ENCODE measurements at places on chromosomes 16 and 17.
A peak's percentile ranks its signal among the peaks of the same experiment; 100 is the strongest.

- peak; percentile 85 for DNase-seq
Observed at GRCh38 chr17:50944054-50944901, 78.1 kb upstream of the TOB1 start.

DNA sequence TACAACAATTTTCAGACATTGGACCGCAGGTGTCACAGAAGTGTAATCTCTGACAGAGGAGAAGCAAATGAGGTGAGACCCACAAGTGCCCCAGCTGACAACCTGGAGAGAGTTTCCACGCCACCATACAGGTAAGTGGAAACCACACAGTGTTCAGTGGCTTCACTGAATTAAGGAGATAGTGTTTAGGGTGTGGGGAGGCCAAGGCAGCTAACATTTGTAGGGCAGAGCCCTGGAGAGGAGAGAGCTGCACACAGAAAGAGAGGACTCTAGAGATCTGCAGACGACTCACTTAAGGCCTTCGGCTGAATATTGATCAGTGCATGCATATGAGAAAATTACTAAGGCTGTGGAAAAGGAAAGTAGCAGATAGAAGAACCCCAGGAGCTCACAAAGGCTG is 228.9 kb upstream of the TNRC6C start:
- DNase-seq: no peak

DNA sequence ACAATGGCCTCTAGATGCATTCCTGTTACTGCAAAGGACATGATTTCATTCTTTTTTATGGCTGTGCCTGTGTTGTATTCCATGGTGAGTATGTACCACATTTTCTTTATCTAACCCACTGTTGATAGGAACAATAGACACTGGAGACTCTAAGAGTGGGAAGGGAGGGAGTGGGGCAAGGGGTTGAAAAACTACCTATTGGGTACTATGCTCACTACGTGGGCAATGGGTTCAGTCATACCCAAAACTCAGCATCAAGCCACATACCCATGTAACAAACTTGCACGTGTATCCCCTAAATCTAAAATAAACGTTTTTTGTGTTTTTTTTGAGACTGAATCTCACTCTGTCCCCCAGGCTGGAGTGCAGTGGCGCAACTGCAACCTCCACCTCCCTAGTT is 47.1 kb upstream of the SCNN1B start:
- DNase-seq: no peak

DNA sequence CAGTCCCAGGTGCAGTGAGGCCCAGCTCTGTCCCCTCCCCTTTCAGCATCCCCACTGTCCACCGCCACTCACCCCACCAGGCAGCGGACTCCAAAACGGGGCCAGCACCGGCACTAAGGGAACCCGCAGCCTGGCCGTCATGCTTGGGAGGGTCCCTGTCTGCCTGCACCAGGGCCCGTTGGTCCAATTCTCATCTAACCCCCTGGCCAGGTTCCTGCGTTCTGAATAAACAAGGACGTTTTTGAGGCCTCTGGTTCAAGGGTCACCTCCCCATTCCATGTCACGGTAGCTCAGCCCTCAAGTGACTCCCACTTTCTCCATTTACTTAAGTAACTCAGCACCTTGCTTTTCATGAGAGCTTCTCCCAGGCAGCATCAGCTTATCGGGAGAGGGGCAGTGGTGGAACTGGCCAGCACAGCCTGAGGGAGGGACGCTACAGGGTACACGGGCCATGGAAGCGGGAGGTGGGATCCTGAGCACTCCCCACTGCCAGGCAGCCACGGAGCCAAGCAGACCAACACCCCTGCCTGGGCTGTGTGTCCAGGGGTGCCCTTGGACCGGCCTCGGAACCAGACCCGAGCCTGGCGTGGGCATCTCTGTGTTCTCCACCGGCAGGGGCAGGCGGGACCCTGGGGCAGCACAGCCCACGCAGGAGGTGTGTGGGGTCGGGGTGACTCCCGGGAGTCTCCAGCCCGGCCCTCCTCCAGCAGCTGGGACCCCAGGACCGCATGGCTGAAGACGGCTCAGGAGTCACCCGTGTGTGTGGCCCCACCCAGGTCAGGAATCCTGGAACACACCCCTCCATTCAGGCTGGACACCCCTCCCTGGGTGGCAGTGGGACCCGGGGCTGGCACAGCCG is 74.9 kb upstream of the GNG13 start:
- DNase-seq: no peak

DNA sequence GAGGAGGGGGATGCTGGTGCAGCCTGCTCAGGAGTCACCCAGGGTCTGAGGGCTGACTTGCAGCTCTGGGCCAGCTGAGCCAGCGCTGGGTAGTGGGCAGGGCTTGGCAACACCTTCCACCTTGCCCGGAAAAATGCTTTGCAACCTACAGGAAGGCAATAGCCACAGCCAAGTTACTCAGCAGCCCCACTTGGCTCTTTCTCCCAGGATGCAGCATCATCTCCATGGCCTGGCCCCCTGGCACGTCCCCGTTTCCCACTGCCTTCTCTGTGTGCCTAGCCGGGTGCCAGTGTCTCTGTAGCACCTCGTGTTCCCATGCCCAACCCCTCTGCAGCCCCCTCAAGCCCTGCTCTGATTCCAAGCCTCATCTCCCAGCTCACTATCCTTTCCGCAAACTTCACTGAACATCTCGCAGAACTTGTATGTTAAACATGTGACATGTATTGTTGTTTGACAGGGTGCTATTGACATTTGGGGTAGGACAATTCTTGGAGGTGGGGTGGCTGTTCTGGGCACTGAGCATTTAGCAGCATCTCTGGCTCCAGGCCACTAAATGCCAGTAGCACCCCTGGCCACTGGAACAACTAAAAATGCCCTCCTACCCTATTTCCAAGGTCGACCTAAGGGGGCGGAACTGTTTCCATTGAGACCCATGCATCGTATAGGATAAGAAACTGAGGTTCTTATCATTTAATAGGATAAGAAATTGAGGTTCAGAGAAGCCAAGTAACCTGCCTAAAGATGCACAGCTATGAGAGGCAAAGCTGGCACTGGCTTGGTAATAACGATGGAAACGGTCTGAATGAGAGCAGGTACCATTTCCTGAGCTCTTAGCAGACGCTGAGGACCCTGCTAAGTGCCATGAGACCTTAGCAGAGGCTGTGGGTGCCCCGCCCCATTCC is 12.2 kb downstream of the DEXI start:
- DNase-seq: no peak

DNA sequence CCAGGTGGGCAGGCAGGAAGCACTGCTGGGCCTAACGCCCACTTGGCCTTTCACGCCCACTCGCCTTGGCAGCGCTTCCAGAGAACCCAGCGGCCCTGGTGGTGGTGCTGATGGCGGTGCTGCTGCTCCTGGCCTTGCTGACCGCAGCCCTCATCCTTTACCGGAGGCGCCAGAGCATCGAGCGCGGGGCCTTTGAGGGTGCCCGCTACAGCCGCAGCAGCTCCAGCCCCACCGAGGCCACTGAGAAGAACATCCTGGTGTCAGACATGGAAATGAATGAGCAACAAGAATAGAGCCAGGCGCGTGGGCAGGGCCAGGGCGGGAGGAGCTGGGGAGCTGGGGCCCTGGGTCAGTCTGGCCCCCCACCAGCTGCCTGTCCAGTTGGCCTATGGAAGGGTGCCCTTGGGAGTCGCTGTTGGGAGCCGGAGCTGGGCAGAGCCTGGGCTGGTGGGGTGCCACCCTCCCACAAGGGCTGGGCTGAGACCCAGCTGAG is 64.7 kb downstream of the MRC2 start:
- no peak for DNase-seq

- DNase-seq: no peak
Observed at GRCh38 chr17:16971458-16972338, at the start of gene TNFRSF13B. Gene TNFRSF13B (minus strand): TSS chr17:16972118. CDS start chr17:16972075, 43 bp downstream.

GRCh38 chr16:85477801-85478363 is 135.2 kb upstream of the GSE1 start:
- no peak for DNase-seq

GRCh38 chr17:4035081-4035680 is 70.9 kb upstream of the ATP2A3 start:
- no peak for DNase-seq

DNA sequence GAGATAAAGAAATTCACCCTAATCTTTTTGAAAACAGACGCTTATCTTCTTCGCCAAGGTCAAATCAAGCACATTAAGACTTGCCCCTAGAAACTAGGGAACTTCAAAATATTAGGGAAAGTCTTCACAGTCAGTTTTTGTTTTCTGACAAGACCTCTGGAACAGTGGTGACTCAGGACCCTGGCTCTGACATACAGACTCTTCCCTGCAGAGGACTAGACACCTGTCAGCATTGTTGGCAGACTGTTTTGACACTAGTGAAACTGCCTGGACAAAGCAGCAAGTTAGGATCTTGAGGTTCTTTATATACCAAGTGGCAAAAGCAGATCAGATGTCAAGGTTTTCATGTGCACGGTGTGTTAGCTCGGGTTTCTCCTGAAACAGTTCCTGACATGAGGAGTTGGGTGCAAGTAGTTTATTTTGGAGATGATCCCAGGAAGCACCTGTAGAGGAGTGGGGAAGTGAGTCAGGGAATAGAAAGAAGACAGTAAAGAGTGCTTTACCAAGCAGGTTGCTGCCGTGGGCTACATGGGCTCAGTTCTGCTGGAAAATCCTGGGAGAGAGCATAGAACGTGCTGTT is 182.0 kb upstream of the IRX5 start:
- no peak for DNase-seq
